Activated T-helper 2 cell treated with anti-CD3 and anti-CD28 coated beads, Interferon-gamma antibody, Interleukin-2, Interleukin-4, amounts not matched to agents 10 μg/mL and 5 μg/mL and 100 μg/mL, durations not matched to agents 14 hours and 24 hours and 36 hours (primary cell): ENCODE measurements at places on chromosomes 6 and 20.

- H3K27ac ChIP-seq: no peak overlapping the region
- no peak overlapping the region for H3K4me3 ChIP-seq
- DNase-seq: no peak
- peaks cover 13% of the 10 kb centered on the region for H3K4me1 ChIP-seq
Measured at GRCh38 chr6:151330130-151330696, 61.1 kb downstream of the ZBTB2 start.

DNA sequence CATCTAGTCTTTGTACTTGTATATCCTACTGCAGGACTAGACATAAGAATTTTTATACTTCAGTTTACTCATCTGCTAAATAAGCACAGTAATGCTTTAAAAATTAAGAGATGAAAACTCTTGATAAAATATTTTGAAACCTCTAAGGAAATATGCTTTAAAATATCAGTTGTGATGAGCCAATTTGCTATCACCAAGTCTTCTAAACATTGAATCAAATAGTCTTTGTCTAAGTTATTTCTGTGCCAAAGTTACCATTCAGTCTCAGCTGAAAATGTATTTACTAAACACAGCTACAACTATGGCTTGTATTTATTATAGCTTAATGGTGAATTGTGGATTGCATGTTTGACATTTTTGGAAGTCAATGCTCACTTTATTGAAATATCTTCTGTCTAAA lies 46.2 kb upstream of the RFPL4B start:
- DNase-seq: no peak
- peaks cover 76% of the 10 kb centered on the region for H3K27me3 ChIP-seq
- no peaks in the 10 kb centered on the region for H3K4me1 ChIP-seq
- no peaks in the 10 kb centered on the region for H3K36me3 ChIP-seq
- H3K4me3 ChIP-seq: no peak overlapping the region

DNA sequence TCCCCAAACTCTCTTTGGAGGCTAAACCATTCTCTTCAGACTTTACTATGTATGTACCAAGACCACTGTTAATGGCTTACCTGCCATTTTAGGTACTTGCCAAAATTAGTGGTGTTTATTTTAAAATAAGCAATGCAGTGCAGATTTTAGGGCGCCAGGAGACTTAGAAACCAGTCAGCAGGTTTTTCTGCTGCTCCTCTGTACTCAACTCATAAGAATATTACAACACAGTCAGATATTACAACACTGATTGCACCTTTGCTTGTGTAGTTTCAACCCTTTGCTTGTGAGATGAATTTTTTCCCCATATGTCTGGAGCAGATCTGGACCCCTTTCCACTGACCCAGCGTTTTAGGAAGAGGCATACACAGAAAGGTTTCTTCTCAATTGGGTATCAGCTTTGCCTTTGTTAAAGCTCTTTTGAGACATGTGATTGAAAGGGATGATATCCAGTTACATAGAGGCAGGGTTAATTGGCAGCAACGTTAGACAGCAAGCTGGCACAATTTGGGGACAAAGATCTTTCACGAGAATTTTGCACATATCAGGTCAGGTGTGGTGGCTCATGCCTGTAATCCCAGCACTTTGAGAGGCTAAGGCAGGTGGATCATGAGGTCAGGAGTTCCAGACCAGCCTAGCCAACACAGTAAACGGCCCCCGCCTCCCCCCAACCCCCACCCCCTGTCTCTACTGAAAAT lies 6.2 kb downstream of the TTPAL start:
- DNase-seq: no peak
- no peaks in the 10 kb centered on the region for H3K27me3 ChIP-seq
- H3K27ac ChIP-seq: no peak overlapping the region
- H3K36me3 ChIP-seq: peaks cover 41% of the 10 kb centered on the region

- H3K36me3 ChIP-seq: peaks cover 67% of the 10 kb centered on the region
- no peak overlapping the region for H3K4me3 ChIP-seq
- peaks cover 26% of the 10 kb centered on the region for H3K4me1 ChIP-seq
- no peak overlapping the region for H3K27ac ChIP-seq
- no peak for DNase-seq
Measured at GRCh38 chr20:6029538-6029937, 24.3 kb downstream of the LRRN4 start.

DNA sequence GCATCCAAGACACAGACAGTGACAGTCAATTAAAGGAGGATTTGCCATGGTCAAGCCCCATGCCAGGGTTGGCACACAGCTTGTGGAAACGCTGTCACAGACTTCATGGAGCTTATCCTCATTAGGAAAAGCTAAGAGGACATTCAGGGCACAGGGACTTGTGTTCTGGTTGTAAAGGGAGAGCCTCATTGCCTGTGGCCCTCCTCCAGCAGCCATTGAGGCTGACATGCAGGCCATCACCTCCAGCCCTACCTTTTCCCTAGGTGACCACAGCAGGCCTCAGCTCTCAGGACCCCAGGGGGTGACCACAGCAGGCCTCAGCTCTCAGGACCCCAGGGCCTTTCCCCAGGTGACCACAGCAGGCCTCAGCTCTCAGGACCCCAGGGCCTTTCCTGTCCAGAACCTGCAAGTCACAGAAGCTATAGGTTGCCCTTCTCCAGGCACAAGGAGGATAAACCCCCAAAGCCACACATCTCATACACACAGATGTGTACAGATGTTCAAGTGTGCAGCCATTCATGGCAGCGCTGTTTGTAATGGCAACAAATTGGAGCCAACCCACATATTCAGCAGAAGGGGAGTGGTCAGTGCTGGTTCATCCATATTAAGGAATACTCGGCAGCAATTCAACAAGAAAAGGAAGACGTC lies 26.1 kb downstream of the DUSP22 start:
- H3K27me3 ChIP-seq: no peaks in the 10 kb centered on the region
- H3K36me3 ChIP-seq: peaks cover 15% of the 10 kb centered on the region
- no peak overlapping the region for H3K4me3 ChIP-seq
- DNase-seq: no peak
- no peak overlapping the region for H3K27ac ChIP-seq

DNA sequence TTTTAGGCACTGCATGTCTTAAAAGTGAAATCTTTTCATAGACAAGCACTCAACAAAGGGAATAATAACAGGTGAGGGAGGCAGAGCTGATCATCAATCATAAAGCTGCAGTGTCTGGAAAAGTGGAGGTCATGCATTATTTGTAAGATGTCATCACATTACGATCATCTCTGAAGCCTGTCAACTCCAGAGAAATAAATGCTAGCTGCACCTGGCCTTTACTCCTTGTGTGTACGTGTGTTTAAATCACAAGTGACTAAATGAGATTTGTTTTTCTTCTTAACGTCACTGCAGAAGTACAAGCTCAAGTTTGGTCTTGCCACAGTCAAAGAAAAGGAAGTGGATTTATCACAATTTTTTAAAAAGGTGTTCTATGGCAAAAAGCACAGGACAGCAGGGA lies 275.5 kb upstream of the SGK1 start:
- H3K27me3 ChIP-seq: no peaks in the 10 kb centered on the region
- no peak for DNase-seq
- H3K4me1 ChIP-seq: no peaks in the 10 kb centered on the region

DNA sequence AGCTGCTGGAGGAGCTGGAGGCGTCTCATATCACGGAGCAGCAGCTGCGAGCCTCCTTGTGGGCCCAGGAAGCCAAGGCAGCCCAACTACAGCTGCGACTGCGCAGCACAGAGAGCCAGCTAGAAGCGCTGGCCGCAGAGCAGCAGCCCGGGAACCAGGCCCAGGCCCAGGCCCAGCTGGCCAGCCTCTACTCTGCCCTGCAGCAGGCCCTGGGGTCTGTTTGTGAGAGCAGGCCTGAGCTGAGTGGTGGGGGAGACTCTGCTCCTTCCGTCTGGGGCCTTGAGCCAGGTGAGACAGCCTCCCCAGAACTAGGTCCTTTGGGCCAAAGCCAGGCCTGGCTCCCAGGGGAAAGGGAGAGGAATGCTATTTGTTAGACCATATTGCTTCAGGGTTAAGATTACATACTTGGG lies 31.7 kb downstream of the C20orf173 start:
- DNase-seq: no peak
- H3K27me3 ChIP-seq: no peaks in the 10 kb centered on the region
- H3K4me1 ChIP-seq: peaks cover 2% of the 10 kb centered on the region
- no peak overlapping the region for H3K27ac ChIP-seq
- H3K4me3 ChIP-seq: no peak overlapping the region

GRCh38 chr6:20691185-20691584 lies 156.9 kb downstream of the CDKAL1 start:
- peaks cover 33% of the 10 kb centered on the region for H3K4me1 ChIP-seq
- peaks cover 3% of the 10 kb centered on the region for H3K36me3 ChIP-seq
- no peak overlapping the region for H3K27ac ChIP-seq
- DNase-seq: no peak
- H3K4me3 ChIP-seq: no peak overlapping the region
